Adipocyte (in vitro differentiated cells): ENCODE measurements at places on chromosomes 11 and 22.

DNA sequence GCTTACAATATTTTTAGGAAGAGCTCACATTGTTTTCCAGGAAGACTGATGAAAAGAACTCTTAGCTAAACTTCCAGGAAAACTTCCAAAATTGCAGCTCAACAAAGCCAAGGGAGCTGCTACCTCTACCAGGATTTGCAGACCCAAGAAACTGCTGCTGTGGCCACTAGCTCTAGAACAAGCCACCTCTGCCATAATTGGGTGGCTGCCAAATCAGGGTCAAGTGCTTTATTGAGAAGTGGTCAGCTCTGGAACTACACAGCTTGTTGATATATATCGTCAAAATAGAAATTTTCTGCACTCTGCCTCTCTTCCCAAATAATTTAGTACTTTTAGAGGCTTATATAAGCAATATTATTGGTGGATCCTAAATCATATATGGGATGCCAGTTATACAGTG, 371.8 kb upstream of the CHORDC1 start:
- no peak for DNase-seq

- peak; percentile 55 for DNase-seq
Measured at GRCh38 chr22:41302021-41302767, 869 bp downstream of the ZC3H7B start.

DNA sequence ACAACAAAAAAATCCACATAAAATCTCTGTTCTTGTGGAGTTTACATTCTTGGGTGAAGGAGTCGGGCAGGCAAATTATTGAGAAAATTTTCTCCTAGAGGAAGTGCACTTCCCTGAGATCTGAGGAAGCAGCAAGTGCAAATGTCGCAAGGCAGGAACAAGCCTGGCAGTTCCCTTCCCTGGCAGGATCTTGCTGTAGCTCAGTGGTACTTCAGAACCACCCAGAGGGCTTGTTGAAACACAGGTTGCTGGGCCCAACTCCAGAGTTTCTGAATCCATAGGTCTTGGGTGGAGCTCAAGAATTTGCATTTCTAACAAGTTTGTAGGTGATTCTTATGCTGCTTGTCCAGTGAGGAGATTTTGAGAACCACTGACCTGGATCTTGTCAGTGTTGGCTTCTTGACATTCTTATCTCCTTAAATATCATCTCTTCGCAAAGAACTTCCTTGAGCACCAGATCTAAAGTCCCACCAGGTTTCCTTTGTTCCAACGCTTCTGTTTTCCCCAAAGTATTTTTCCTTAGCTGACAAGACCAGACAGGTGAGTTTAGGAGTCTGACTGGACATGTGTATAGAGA, 9.6 kb downstream of the QSER1 start:
- DNase-seq = no peak

GRCh38 chr11:17988465-17988864, 24.4 kb downstream of the SERGEF start:
- no peak for DNase-seq

GRCh38 chr11:60831501-60832079, 10.3 kb upstream of the CCDC86 start:
- DNase-seq = no peak

DNA sequence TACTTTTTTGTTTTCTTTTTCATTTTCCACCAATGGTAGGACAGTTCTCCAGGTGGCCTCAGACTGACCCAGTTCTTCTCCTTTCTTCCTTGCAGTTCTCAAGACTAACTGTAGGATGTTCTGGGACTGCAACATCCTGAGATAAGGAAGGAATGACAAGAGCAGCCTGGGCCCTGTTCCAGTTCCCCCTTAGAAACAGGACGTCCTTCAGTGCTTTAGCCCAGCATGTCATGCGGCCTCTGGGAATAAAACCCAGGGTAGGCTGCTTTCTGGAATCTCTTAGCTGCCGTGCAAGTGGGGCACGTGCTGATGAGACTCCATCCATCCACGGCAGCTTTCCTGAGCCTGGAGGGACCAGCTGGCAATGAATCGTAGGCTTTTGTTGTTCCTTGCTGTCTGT, 24.0 kb upstream of the CADM1 start:
- no peak for DNase-seq

DNA sequence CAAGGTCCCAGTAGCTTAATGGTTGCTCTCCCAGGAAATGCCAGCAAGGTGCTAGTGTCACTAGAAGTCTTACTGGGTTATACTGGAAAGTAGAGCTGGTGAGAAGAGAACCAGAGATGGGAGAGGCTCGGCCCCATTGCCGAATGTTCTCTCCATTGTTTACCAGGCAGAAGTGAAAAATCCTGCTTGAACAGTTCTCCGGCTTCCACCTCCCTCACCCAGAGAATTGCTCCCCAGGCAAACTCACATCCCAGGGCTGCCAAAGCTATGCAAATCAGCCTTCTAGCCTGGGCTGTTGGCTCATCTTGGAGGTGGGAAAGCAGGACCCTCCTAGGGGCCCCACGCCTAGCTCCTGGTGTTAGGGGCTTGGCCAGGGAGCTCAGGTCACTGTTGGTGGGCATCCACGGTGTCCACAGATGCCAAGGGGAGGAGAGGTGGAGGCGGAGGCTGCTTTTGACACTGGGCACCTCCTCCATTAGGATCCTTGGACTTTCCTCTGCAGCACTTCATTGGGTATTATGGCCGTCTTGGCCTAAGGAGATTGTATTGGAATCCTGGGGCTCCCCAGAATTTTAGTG, 20.1 kb downstream of the POU2F3 start:
- no peak for DNase-seq

GRCh38 chr22:44330744-44331660, 18.3 kb upstream of the SHISAL1 start:
- DNase-seq = peak; percentile 50

DNA sequence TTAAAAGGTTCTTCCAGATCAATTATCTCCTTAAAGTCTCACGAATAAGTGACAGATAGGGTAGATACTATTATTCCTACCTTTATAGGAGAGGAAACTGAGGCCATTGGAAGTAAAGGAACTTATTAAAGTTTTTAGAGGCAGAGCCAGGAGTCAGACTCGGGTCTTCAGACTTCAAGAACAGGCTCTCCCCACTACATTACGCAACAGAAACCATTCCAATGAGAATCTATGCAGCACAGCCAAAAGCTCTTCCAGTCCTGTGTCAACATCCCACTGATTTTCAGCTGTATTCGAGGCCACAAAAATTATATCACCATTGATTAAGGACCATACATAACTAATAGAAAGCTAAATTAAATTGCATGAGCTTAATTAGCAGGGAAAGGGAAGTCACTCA, 77.4 kb downstream of the RELT start:
- peak; percentile 66 for DNase-seq

DNA sequence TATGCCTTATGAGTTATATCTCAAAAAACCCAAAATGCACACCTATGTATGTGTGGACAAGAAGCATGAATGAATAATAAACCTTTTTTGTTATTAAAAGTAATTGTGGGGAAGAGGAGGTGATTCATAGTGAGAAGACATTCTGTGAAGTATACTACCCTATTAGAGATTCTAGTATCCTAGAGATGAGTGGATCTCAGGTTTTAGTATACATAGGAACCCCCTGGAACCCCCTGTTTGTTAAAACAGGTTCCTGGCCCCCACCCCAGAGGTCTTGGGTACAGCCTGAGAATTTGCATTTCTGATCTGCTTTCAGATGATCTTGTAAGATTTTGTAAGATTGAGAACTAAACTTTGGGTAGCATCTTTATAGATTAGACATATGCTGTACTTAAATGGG, 17.5 kb downstream of the NUCB2 start:
- no peak for DNase-seq

DNA sequence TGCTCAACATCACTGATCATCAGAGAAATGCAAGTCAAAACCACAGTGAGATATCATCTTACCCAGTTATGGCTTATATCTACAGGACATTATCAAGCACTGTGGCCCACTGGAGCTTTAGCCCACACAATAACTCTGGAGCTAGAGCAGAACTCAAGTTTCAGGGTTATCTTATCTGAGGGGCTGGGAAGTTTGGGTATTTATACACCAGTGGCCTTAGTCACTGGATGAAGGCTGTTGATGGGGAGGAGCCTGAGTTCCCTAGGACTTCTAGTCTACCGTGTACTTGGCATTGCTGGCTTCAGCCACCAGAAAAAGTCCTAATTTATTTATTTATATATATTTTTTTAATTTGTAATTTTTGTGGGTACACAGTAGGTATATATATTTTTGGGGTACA, 19.3 kb downstream of the HSD17B12 start:
- no peak for DNase-seq

GRCh38 chr11:2385156-2386151, 8.3 kb downstream of the CD81 start:
- DNase-seq = no peak

- DNase-seq = no peak
Measured at GRCh38 chr11:80188076-80188627, 747.3 kb upstream of the TENM4 start.

DNA sequence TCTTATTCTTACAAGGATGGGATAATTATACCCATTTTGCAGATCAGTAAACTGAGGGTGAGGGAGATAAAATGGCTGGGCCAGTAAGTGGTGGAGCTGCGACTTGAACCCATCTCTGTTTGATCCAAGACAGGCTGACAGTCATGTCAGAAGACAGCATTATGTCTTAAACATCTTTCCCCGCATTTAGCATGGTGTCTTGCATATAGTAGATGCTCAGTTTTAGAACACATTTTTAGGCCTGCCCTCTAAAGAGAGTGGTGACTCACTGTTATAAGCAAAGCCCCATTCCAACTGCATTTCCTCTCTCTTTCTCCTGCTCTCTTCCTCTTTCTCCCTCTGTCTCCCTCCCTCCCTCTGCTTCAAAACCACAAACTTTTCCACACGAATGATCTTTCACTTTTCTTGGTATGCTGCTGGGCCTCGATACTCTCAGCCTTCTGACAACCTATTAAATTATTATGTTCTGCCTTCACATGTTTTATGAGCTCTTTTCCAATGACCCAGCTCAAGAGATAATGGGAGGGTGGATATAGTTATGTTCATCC, 25.2 kb downstream of the CWC15 start:
- DNase-seq = peak; percentile 65

DNA sequence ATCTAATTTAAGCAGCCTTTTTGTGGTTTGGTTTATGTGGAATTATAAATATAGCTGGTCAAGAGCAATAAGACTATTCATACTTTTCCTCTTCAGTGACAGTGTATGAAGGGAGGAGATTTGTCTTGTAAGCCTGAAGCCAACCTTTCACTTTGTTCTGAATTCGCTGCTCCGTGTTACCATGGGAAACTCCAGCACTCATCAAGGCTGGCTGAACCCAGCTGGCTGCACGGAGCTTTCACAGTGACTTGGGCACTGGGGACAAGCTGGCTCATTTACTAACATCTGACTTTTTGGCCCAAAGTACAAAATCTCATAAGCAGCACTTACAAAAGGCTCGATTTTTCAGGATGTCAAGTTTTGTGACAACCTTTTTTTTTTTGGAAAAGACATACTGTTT, 120.4 kb upstream of the GRIA4 start:
- peak; percentile 17 for DNase-seq

- DNase-seq = no peak
Measured at GRCh38 chr11:69483691-69484426, 2.4 kb downstream of the LINC01488 start.

GRCh38 chr11:85961930-85962363, 106.8 kb downstream of the CCDC83 start:
- no peak for DNase-seq

GRCh38 chr11:61567286-61568061, 13.4 kb downstream of the SYT7 start:
- peak; percentile 84 for DNase-seq

DNA sequence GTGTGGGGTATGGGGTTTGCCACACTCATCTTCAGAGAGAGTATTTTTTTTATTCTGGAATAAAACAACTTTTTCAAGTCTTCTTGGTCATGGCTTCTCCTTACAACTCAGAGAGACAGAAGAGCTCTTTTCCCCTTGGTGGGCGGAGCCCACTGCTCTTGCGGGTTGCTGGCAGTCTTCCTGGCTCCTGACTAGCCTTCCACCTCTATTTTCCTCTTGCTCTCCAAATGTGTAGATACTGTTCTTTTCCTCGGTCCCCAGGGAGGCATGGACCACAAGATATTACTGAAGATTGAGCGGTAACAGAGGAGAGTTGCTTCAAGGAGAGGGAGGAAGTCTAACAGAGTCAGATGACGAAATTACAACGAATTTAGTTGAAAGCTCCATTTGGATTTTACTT, 210.6 kb downstream of the NTM start:
- DNase-seq = no peak

- DNase-seq = no peak
Measured at GRCh38 chr11:21634956-21635355, 557.9 kb upstream of the ANO5 start.

- DNase-seq = no peak
Measured at GRCh38 chr22:40685406-40685805, 6.1 kb downstream of the MCHR1 start.

DNA sequence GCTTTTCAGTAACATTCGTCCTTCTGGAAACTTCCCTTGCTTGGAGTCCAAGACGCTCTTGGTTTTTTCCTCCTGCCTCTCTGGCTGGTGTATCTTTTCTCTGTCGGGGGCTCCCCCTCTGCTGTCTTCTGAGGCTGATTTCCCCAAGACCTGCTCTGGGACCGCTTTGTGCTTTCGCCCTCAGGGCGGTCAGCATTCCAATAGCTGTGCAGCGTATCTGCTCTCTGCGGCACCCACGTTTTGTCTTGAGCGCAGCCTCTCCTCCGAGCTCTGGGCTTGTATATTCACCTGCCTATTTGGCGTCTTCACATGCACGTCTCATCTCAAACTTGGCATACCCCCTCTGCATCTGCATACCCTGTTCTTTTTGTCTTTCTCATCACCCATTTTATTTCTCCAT, 2.4 kb downstream of the GTSE1 start:
- DNase-seq = no peak

DNA sequence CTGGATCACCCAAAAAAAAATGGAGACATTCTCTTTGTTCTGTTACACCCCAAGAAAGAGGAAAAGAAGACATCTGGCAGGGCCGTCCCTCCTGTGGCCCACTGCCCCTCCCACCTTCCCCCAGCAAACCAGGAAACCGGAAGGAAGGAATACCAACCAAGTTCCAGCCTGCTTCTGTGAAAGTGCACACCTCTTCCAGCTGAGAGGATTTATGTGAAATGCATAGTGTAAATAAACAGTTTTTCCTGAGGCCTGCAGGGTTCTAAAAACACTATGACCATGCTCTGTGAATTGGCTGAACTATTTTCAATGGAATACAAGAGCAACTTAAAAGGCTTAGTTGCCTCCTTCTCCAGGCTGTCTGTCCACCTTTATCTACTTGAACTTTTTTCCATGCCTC, 50.0 kb upstream of the CHST1 start:
- DNase-seq = no peak

GRCh38 chr11:87368151-87368550, 330.4 kb downstream of the TMEM135 start:
- DNase-seq = no peak

DNA sequence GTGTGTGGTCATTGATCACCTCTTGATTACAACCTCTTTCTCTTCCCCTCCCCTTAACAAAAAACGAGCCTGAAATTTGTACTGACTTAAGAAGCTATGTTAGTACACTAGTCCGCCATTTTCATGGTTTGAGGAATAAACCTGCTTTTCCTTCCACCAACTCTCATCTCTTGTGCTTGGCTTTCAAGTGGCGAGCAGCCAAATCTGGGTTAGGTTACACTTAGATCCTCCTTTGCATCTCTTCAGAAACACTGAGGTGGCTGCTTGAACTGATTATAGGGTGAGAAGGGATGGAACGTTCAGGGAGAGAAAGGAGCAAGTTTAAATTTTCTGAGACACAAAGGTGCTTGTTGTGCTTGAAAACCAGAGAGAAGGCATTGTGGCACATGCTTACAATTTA, 2171.4 kb downstream of the LRRC4C start:
- DNase-seq = no peak

- DNase-seq = no peak
Measured at GRCh38 chr11:95466416-95466815, 235.4 kb upstream of the SESN3 start.

GRCh38 chr11:66881927-66882452, 25.1 kb downstream of the LRFN4 start:
- no peak for DNase-seq
